ENCODE measurements at places on chromosomes 5 and 9. TPM values are rescaled to one million over a fixed set of nuclear protein-coding genes. Genes with fewer than 3 reads are reported as not detected.

The TYRP1 gene
- total RNA-seq: not detected

The SMIM27 gene
- total RNA-seq: 37.8 TPM

The CCDC152 gene
- 9.6 TPM for total RNA-seq

The ENDOG gene
- total RNA-seq: 15.8 TPM

The EFNA5 gene
- not detected for total RNA-seq
